Mesenchymal stem cell (in vitro differentiated cells and primary cell): ENCODE measurements at places on chromosomes 5 and 9.

DNA sequence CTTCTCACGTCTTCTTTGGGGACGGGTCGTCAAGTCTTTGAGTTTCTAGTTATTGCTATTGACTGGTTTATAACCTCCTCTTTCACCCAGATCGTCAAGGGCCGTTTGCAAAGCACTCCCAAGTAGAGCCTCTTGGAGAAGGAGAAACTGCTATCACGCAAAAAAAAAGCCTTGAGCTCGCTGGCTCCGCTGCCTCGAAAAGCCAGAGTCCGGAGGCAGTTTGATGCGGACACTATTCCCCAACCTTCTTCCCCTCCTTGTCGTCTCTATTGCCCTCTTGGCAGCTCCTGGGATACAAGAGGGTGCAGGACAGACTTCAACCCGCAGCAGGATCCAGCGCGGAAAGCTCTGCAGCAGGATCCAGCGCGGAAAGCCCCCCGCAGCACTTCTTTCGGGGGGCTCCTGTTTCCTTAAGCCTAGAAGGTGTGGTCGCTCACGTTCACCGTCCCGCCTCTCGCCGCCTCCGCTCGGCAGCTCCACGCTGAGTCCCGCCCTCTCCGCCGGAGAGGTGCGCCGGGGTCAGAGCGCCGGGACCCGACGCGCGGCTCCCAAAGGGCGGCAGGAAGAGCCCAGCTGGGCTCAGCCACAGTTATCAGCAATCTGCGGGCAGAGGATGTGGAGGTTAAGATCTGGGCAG, at the start of gene PCDHAC1:
Gene PCDHAC1 (plus strand): TSS at position 494 of the 637 bp plus-strand sequence. CDS start 594 bp downstream, outside the sequence.
- DNase-seq, result peak; percentile 24

DNA sequence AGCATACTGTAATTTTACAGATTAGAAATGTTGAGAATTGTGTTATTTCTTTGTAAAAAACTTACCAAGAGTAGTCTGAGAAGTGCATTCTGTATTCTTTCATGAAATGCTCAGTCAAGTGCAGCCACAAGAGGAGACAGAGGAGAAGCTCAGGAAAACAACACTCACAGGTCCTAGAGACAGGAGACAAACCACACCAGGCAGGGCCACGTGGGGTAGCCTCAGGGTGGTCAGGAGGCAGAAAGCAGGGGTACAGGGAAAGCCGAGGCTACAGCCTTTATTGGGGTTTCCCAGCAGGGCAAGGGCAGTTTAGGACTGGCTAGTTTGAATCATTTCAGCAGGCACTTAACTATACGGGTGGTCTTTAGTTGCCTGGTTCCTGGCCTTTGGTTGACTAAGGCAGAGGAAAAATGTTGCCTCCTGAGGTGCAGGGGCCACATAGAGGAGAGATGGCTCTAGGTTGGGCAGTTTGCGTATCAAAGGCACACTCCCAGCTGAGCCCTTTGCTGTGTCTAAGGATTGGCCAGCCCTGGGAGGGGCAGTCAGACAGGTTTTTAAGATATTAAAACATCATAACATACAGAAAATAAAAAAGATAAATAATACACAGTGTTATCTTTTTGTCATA, 230.9 kb upstream of the ANKRD55 start:
- DNase-seq, result no peak

DNA sequence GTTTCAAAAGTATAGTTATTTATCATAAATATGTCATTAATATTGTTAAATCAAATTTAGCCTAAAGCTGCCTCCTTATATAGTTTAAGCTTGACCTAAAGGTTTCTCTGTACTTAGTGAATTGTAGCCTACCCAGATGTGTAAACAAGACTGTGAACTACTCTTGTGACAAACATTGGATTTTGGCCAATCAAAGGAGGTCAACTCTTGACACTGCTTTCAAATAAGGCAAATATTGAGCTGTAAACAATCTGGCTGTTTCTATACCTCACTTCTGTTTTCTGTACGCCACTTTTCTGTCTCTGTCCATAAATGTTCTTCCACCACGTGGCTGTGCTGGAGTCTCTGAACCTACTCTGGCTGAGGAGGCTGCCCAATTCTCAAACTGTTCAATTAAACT, 51.2 kb downstream of the FXN start:
- peak; percentile 40 for DNase-seq

- DNase-seq, result no peak
Measured at GRCh38 chr5:156379206-156379605, 52.2 kb downstream of the SGCD start.

GRCh38 chr9:35743880-35744518, 5.0 kb downstream of the GBA2 start:
- DNase-seq, result no peak

GRCh38 chr5:91469517-91470165, 86.5 kb upstream of the ARRDC3 start:
- peak; percentile 55 for DNase-seq

- peak; percentile 72 for DNase-seq
Measured at GRCh38 chr5:140239939-140240700, 62.8 kb downstream of the PFDN1 start.

DNA sequence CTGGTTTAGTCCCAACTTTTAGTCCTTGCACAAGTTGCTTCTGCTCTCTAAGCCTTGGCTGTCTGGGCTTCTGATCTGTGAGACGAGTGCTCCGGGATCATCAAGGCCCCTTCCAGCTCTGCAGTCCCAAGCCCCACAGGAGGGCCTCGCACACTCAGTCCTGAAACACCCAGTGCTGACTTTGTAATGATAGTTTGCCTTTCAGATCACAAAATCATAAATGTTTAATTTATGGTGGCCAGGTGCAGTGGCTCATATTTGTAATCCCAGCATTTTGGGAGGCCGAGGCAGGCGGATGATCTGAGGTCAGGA, 95.9 kb upstream of the SLC25A48 start:
- no peak for DNase-seq

DNA sequence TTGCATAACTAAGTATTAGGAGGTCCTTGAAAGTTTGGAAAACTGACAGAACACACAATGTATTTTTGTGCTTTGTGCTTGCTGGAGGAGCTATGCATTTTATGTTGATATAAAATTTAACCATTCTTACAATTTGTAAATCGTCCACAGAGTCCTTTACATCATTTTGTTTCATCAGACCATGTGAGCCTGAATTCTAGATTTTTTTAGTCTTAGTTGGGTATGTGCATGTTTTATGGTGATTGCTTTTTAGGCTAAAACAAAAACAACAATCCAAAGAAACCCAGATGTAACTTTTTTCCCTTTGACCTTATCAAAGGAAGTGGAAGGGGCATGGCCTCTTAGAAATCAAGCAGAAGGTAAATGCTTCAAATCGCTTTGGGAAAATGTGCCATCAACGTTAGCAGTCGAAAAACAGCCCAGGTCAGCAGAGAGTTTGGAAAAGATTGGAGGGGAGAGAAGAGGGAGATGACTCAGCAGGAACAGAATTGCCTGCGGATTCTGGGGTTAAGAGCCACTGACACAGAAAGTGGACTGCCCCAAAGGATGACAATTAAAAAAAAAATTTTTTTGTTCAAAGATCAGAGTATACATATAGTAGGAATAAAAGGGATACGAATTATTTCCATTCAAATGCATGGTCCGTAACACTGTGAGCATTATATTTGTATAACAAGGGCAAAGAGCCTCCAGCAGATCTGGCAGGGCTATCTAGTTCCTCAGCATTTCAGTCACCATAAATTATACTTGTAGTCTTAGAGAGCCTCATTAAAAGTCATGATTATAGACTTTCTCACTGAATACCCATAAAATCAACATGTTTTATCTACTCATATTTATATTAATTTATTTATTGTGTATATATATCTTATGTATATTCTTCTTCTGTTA, 253.5 kb upstream of the HAPLN1 start:
- peak; percentile 67 for DNase-seq

- no peak for DNase-seq
Measured at GRCh38 chr9:103991001-103991400, 103.1 kb upstream of the SMC2 start.

DNA sequence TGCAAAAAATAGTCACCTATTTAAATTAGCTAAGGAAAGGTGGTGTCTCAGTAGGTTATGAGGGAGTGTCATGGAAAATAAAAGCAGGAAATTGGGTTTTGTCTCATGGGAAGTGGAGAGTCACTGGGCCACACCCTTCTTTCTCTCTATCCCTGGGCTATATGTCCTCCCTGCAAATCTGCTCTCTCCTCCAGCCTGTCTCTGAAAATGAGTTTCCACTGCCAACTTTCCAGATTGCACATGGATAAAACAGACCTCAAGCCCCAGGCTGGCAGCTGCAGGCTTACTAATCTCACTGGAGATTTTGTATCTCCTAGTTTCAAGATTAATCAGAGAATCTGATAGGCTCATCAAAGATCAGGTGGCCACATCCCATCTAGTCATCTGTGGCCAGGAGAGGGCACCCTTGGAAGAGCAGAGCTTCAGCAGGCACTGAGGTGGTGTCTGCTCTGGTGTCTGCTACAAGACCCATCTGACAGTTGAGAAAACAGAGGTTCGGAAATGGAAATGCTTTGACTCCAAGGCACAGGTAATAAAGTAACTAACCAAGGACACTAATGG, 178.9 kb downstream of the MSX2 start:
- DNase-seq, result no peak

GRCh38 chr9:136052472-136052880, 42.6 kb downstream of the NACC2 start:
- no peak for DNase-seq

GRCh38 chr5:10420932-10421331, 20.7 kb upstream of the ROPN1L start:
- DNase-seq, result no peak

DNA sequence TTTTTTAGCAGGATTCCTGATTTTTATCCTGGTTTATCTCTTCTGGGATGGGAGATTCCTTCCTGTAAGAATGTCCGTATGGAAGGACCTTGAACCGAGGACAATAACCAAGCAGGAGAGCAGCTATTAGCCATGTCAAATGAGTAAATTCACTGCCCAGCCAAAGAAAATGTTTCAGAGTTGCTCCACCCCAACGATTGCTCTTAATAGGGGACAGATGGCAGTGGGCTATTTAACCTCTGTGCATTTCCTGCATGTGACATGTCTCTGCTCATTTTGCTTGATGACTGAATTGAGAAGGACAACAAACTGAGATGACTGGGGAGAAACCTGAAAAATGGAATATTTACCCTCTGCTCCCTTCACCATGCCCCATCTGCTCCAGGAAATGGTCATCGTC, 479.9 kb upstream of the ZNF462 start:
- no peak for DNase-seq

DNA sequence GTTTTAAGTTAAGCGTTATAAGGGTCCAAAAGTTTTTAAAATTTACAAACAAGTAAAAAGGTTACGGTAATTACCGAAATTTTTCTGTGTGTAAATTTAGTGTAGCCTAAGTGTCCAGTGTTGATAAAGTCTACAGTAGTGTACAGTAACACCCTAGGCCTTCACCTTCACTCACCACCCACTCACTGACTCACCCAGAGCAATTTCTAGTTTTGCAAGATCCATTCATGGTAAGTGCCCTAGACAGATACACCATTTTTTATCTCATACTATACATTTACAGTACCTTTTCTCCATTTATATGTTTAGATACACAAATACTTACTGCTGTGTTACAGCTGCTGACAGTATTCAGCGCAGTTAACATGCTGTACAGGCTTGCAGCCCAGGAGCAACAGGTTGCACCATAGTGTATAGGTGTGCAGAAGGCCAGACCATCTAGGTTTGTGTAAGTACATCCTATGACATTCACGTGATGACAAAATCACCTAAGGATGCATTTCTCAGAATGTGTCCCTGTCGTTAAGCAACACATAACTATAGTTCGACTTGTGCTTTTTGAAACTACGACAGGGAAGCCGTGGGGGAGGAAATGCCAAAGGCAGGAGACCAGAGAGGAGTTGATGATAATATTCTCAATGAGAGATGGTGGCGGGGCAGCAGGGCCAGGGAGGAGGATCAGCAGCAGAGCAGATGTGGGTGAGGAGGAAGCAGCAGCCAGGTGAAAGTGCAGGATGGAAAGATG, 48.6 kb downstream of the PSMB7 start:
- DNase-seq, result peak; percentile 37

DNA sequence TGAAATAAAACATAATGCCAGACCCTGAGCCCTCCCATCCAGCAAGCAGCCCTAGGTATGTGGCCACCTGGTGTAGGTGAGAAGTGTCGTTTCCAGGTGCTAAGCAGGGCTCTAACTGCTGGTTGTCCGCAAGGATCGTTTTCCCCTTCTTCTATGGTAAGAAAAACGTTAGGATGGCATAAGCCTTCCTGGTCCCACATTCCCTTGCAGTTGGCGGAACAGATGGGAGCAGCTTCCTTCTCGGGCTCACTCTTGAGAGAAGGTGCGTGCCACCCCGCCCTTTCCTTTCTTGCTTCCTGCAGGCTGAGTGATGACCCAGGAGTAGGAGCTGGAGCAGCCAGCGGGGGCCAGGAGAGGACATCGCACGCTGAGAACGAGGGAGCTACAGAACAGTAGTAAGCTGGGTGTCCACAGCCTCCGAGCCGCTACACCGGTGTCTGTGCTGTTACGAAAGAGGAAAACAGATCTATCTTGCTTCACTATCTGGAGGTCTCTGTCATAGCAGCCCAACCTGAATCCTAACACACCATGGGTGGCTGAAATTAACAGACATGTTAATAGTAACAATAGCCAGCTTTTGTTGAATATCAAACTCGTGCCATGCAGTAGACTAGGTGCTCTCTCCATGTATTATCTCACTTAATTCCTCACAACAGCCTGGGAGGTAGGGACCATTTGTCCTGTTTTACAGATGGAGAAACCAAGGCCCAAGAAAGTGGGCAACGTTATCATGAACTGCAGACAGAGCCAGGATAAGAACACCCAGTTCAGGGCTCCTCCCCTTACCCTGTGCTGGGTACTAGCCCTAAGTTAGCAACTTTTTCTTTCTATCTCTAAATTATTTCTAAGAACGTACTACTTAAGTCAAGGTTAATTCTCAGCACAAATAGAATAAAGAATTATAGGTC, 139.8 kb downstream of the COL23A1 start:
- no peak for DNase-seq

- peak; percentile 66 for DNase-seq
Measured at GRCh38 chr9:136726631-136727191, 14.3 kb downstream of the DIPK1B start.

DNA sequence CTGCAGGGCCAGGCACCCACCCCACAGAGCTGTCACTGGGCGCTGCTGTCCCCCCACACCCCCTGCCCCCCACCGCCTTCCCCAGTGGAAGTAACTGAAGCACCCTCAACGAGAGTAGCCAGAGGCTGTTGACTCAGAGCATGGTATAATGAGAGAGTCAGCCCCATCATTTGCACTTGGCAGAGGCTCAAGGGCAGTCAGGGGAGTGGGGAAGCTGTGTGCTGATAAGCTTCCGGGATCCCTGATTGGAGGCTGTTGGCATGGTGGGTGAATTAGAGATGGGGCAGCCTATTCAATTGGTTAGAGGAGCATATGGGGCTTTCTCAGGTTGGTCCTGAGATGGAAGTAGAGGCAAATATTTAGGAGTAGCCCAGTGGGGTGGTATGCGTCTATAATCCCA, 77.1 kb upstream of the GOLM1 start:
- DNase-seq, result no peak
